ENCODE measurements at places on chromosomes 3 and 15. TPM values are rescaled to one million over a fixed set of nuclear protein-coding genes. Genes with fewer than 3 reads are reported as not detected.

Gene NR1I2
- total RNA-seq: 0.13 TPM

Gene MAGI1
- 0.25 TPM for total RNA-seq

Gene PCYT1A
- total RNA-seq: 73.3 TPM

Gene CASR
- total RNA-seq: 0.15 TPM

Gene FES
- 32.4 TPM for total RNA-seq

Gene SCN11A
- total RNA-seq: not detected

Measured in activated CD4-positive, alpha-beta memory T cell treated with anti-CD3 and anti-CD28 coated beads, Interleukin-2, amount 10 ng/mL, durations not matched to agents 7 days and 5 days (primary cell).